ENCODE measurements at places on chromosomes 3 and 15.

DNA sequence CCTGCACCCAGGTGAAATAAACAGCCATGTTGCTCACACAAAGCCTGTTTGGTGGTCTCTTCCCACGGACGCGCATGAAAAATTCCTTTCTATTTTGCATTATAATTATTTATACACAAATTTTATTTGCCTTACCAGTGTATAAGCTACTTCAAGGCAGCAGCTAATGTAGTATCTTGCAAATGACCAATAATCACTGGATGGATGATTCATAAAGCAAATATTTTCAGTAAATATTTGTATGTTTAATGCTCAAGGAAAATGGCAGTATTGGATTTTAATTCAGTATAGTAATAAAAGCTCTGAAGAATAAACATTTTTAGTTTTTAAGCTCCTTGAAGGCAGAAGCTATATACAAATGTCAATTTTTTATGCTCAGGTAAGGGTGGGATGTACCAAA lies 158.7 kb upstream of the NANOGP8 start:
- DNase-seq = no peak

DNA sequence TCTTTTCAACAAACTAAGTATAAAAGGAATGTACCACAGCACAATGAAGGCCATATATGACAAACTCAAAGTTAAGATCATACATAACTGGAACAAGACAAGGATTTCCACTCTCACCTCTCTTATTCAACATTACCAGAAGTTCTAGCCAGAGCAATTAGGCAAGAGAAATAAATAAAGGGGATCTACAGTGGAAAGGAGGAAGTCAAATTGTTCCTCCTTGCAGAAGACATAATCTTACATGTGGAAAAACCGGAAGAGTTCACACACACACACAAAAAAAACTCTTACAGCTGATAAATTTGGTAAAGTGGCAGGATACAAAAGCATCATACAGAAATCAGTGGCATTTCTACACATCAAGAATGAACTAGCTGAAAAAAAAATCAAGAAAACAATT lies 277.9 kb downstream of the MCTP2 start:
- no peak for DNase-seq

DNA sequence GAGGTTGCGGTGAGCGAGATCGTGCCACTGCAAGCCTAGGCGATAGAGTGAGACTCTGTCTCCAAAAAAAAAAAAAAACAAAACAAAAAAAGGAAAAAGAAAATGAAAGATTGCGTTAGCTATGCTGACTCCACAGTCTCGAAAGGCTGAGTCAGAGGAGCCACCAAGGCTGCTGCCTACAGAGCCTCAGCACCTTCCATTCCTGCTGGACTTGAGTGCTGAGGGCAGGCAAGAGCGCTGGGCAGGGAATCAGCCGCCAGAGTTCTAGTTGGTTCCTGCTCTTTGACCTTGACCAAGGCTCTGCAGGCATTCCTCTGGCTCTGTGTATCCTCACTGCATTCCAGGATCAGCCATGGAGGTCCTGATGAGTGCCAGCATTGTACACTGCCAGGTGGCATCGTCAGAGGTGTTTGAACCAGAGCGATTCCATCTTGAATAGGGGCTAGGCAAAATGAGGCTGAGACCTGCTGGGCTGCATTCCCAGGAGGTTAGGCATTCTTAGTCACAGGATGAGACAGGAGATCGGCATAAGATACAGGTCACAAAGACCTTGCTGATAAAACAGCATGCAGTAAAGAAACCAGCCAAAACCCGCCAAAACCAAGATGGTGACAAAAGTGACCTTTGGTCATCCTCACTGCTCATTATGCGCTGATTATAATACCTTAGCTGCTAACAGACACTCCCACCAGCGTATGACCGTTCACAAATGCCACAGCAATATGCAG lies 5.9 kb downstream of the MESP2 start:
- no peak for DNase-seq

DNA sequence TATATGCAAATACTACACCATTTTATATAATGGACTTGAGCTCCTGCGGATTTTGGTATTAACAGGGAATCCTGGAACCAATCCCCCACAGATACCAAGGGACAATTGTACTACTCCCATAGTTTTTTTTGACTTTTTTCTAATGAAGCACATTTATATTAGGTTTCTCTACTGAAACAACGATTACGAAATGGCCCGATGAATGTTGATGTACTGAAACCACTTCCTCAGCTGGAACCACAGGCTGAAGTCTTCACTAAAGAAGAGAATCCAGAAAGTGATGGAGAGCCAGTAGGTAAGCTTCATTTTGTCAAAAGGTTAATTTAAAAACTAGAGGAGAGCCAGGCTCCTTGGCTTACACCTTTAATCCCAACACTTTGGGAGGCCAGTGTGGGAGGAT lies 121.5 kb upstream of the LRRFIP2 start:
- DNase-seq = no peak

DNA sequence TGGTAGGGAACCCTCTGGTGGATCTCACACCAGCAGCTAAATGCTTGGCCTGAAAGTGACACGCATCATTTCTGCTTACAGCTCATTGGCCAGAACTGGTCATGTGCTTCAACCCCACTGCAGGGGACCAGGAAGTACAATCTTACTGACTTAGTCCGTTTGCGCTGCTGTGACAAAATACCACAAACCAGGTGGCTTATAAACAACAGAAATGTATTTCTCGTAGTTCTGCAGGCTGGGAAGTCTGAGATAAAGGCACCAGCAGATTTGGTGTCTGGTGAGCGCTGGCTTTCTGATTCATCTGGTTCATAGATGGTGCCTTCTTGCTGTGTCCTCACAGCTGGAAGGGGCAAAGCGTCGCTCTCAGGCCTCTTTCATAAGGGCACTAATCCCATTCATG lies 77.4 kb upstream of the SELENOK start:
- DNase-seq = no peak
